ENCODE measurements at places on chromosomes 11 and 22. TPM values are rescaled to one million over a fixed set of nuclear protein-coding genes. Genes with fewer than 3 reads are reported as not detected.

DNA sequence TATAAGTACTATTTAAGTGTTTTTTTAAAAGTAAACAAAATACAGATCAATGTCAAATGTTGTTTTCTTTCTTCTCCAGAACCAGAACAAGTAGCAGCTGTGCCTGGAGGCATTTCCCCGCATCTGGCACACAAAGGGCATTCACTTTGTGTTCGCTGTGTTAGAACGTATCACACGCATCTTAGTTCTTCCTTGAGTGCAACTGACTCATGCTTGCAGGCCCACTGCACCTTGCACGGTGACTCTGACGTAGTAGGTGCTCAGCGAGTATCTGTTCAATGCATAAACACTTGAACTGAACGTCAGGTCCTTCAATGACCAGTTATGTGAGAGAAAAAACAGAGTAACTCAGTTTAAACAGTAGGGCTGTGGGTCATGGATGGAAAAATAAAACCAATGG is 3.5 kb downstream of the IFT27 start:
- DNase-seq = no peak

- DNase-seq = no peak
Observed at GRCh38 chr11:60059521-60060240, 3.2 kb downstream of the MS4A3 start.

DNA sequence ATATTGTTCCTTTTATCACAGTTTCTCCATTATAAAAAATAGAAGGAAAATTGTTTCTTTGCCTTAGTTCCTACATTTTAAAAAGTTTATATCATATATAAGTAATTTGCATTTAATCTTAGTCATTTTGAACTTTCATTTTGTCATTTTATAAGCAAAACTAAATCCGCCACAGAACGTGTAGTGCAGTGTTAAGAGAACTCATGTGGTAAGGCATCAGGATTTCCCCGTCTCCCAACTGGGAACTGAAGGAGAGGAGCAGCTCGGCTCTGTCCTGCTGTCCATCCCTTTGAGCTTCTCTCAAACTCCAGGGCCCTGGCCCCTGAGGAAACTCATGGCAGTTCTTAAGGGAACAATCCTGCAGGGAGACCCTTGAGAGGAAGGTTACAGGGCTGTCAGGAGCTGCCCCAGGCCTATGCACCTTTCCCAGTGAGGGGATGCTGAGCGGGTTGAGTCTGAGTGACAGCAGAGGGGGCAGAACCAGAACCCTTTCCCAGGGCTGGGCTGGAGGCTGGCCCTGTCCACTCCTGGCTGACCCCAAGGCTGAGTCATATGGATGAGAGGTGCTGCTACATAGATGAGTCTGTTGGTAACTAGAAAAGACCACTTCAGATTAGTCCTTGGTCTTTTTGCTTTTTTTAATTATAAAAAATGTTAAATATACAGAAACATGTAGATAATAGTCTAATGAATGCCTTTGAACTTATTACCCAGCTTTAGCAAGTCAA is 333.1 kb downstream of the TBC1D22A start:
- no peak for DNase-seq

- DNase-seq = peak; percentile 67
Observed at GRCh38 chr22:43060183-43060582, 29.0 kb downstream of the TTLL1 start.

- no peak for DNase-seq
Observed at GRCh38 chr11:117986981-117987574, 884 bp downstream of the IL10RA start.

DNA sequence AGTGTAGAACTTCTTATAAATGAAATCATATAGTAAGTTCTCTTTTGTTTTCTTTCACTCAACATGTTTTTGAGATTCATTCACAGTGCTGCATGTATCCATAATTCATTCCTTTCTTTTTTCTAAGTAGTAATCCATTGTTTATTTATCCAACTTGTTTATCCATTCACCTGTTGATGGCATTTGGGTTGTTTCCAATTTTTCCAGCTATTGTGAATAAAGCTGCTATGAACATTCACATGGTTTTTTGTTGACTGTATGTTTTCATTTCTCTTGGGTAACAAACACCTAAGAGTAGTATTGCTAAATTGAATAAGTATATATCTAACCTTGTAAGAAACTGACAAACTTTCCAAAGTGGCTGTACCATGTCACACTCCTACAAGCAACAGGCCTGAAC is 23.5 kb downstream of the MRTFA start:
- no peak for DNase-seq

The GTSE1 gene
- total RNA-seq = 29.7 TPM

The CPSF7 gene
- 60.7 TPM for total RNA-seq

The LRRN4CL gene
- total RNA-seq = 0.40 TPM

The DEFB131B gene
- not detected for total RNA-seq
